BE2C (cell line): ENCODE measurements at places on chromosomes 6 and 20.
A peak's percentile ranks its signal among the peaks of the same experiment; 100 is the strongest.

DNA sequence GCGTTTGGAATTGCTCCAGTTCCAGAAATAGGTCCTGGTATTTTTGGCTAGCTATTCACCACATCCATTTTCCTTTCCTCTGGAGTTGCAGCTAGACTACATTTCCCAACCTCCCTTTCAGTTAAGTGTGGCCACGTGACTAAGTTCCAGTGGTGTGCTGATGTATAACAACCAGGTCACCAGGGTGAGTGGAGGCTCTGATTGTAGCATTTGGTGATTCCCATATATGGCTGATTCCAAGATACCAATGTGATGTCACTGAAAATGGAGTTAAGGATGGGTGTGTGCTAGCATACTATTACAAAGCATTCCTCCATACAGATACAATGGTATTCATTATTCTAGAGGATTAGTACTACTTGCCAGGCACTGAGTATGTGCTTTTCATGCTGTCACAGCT, 49.7 kb upstream of the STK35 start:
- no peak for DNase-seq

DNA sequence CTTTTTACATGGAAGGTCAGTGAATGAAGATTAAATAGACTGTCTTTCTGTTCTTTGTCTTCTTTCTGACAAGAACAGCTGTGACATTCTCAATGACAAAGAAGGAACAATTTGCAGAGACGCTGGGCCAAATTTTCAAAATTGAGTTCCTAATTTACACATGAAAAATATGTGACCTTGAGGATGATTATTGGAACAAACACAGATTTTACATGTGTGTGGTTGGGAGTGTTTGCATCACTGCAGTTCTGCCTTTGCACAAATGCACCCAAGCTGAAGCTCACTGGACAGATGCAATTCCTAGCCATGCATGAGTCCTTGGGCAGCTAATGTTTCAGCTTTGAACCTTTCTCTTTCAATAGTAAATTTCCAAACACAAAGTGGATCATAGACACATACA, 350.8 kb downstream of the QKI start:
- DNase-seq: no peak

GRCh38 chr6:52304983-52305390, 20.4 kb upstream of the MCM3 start:
- no peak for DNase-seq

GRCh38 chr6:100554228-100554627, 89.5 kb upstream of the SIM1 start:
- DNase-seq: peak; percentile 14

DNA sequence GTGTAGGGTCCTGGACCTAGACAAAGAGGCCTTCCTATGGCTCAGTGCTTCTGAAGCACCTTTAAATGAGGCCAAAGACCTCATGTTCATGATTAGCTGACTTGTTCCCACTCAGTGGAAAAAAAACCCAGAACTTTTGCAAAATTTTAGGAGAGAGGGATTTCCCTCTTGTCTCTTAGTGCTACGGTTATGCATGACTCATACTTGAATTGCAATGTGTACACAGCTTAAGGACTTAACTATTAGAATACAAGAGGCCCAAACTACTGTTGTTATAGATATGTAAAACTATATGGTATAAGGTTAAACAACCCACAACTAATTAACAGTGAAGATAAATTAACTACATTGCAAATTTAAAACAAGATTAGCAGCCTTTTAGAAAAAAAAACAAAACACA, 32.3 kb upstream of the HLA-A start:
- no peak for DNase-seq

- no peak for DNase-seq
Observed at GRCh38 chr6:36754582-36755434, 57.2 kb downstream of the RAB44 start.

- DNase-seq: peak; percentile 54
Observed at GRCh38 chr20:33846291-33846935, 35.3 kb downstream of the CHMP4B start.

DNA sequence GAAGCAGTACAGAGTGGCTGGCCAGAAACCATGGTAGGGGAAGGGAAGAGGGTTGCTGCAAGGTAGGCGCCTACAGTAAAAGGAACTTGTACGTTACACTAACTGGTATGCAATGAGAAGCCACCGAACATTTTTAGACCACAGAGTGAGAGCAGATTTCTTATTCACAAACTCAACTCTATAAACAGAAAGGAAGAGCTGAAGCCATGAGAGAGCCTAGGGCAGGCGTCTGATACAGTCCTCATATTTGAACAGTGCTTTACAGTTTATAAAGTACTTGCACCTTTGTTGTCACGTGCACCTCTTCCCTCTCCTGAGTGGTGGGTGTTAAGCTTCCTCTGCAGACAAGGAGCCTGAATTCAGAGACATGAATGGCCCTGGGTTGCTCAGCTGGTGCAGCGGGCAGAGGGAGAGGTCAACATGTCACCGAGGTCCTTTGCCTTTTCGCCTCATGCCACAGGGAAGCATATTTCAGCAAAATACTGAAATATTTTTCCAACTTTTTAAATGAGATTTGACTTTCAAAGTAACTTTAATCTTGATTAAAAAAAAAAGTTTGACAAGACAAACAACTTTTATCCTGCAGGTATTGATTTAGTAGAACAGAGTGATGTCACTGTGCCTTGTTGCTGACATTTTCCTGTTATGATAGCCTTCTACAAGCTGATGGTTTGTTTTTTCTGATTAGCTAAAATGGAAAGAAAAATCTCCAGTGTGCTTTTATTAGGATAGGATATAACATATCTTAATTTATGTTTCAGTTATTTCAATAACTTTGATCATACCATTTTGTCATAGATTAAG, 23.8 kb downstream of the UST start:
- DNase-seq: no peak

- DNase-seq: peak; percentile 31
Observed at GRCh38 chr6:28683945-28684538, 158.4 kb downstream of the GPX5 start.

DNA sequence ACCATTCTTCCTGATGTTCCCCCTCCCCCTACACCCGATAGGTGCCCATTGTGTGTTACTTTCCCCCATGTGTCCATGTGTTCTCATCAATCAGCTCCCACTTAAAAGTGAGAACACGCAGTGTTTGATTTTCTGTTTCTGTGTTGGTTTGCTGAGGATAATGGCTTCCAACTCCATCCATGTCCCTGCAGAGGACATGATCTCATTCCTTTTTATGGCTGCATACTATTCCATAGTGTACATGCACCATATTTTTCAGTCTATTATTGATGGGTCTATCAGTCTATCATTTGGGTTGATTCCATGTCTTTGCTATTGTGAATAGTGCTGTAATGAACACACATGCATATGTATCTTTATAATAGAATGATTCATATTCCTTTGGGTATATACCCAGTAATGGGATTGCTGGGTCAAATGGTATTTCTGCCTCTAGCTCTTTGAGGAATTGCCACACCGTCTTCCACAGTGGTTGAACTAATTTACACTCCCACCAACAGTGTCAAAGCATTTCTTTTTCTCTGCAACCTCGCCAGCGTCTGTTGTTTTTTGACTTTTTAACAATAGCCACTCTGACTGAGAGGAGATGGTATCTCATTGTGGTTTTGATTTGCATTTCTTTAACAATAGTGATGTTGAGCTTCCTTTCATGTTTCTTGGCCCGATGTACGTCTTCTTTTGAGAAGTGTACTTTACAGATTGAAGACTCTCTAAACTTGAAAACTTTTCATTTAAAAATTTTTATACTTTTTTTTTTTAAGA, 41.0 kb upstream of the GCNT2 start:
- DNase-seq: no peak

DNA sequence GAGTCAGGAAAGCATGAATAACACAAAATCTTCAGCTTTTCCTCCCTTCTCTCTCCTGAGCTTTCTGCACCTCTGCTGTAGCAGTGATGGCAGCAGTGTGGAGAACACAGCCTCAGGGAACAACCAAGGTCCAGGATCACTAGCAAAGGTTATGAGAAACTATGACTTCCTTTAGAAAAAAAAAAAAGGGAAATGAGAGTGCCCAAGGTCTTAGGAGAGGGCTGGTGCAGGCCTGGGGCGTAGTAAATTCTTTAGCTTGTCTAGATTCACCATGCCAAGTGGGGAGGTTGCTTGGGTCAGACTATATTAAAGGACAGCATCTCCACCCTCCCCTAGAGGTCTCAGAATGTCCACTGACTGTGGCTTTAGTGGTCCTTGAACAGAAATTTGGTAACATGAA, 40.4 kb upstream of the POLR1H start:
- DNase-seq: no peak

- DNase-seq: no peak
Observed at GRCh38 chr6:75711173-75711572, 37.9 kb upstream of the MYO6 start.

GRCh38 chr6:10793695-10794094, 44.6 kb downstream of the MAK start:
- DNase-seq: no peak

- no peak for DNase-seq
Observed at GRCh38 chr20:60986506-60987156, 265.4 kb upstream of the CDH4 start.

- DNase-seq: no peak
Observed at GRCh38 chr6:8108759-8109539, 6.6 kb upstream of the EEF1E1 start.

DNA sequence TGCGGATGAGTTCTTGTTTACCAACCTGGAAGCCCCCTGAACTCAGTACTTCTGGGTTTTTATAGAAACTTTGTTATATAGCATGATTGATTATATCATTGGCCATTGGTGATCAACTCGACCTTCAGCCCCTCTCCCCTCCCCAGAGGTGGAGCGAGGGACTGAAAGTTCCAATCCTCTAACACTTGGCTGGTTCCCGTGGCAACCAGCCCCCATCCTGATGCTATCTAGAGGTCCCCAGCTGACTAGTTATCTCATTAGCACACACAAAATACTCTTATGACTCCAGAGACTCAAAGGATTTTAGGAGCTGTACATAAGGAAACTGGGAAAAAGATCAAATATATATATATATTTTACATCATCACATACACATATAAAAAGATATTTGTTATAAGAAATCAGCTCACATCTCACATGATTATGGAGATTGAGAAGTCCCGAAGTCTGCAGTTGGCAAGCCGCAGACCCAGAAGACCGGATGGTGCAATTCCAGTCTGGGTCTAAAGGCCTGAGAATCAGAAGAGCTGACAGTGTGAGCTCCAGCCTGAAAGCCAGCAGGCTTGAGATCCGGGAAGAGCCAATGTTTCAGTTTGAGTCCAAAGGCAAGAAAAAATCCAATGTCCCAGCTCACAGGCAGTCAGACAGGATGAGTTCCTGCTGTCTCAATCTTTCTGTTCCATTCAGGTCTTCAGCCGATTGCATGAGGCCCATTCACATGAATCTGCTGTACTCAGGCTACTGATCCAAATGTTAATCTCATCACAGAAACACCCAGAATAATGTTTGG, 179.3 kb upstream of the DTNBP1 start:
- DNase-seq: no peak

DNA sequence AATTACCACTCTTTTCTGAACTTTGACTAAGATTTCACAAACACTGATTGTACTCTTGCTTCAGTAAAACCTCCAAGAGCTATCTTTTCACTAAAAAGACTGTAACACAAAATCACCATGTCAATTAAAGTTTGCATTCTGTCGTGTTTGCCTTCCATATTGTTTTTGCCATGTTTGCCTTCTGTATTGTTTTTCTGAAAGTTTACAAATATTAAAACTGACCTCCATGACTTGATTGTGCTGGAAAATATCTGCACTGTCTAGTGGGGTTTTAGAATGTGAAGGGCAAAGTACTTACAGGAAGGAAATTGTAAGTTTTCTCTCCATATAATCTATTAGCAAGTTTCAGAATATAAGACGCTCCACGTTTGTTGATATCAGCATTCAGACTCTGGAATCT, 3.4 kb downstream of the SERPINB1 start:
- no peak for DNase-seq

GRCh38 chr20:53299831-53300230, 293.8 kb downstream of the ZNF217 start:
- no peak for DNase-seq

GRCh38 chr20:36540551-36541211, 638 bp upstream of the MYL9 start:
- no peak for DNase-seq

- DNase-seq: no peak
Observed at GRCh38 chr20:1712634-1713624, 55.4 kb upstream of the SIRPG start.

GRCh38 chr6:23608931-23609435, 517.0 kb upstream of the NRSN1 start:
- DNase-seq: no peak

DNA sequence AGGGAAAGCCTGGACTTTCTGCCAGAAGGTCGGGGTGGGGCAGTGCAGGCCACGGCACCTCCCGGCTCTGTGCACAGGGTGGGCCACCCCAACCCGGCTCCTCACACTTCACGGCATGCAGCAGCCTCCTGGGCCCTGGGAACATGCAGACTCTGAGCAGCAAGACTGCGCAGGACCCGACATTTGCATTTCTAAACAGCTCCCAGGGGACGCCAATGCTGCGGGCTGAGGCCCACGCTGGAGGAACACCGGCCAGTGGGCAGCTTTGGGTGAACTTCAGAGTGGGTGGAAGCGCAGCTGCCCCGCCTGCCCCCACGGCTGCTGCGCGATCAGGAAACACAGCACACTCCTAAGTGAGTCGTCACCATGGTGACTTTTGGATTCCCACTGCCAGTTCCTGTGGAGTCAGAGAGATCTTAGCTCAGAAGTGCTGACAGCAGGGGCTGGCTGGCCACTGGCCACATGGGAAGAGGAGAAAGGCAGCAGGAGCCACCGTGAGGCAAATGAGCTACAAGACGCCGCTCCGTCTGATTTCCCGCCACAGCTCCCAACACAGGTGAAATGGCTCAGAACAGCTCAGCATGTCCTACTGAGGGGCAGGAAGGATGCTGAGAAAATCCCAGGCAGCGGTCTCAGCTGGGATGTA, 52.1 kb downstream of the RNASET2 start:
- peak; percentile 34 for DNase-seq

DNA sequence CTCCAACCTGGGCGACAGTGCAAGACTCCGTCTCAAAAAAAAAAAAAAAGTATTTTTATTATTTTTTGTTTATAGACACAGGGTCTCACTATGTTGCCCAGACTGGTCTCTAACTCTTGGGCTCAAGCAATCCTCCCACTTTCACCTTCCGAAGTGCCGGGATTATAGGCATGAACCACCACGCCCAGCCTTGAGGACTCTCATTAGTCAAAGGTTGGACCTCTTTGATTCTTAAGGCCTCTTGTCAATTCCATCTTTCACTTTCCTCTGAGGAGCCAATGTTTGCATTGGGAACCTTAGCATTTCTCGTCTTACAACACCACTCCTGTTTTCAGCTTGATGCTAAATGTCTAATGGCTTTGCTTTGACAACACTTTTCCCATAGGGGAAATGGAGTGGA, 16.1 kb upstream of the CDK19 start:
- no peak for DNase-seq

- DNase-seq: no peak
Observed at GRCh38 chr20:3258429-3258828, 19.4 kb upstream of the SLC4A11 start.

GRCh38 chr20:41081276-41081814, 52.7 kb downstream of the TOP1 start:
- no peak for DNase-seq

- DNase-seq: no peak
Observed at GRCh38 chr20:49507741-49508434, 25.4 kb upstream of the KCNB1 start.

GRCh38 chr20:11110535-11110934, 436.7 kb upstream of the JAG1 start:
- DNase-seq: no peak
